ENCODE measurements at places on chromosomes 2 and 18.

GRCh38 chr2:107462181-107462580, 364.5 kb upstream of the RGPD4 start:
- DNase-seq: no peak

DNA sequence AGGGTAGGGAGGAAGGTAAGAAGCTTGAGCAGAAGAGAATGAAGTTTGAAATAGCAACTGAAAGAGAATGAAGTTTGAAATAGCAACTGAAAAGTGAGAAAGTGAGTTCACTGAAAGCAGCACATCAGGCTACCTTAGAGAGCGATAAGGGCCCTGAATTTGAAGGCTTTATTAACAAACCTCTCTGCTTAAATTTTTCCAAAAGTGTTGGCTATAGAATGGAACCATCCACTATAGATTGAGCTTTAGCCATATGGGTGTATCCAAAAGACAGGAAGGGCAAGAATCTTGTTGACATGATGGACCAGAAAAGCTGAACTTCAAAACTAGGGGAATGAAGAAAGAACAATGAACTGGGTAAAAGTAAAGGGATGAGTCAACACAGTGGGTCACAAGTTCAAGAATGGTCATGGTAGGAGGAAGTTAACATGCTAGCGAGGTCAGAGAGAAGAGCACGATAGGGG, 122.5 kb downstream of the ASXL3 start:
- no peak for DNase-seq

DNA sequence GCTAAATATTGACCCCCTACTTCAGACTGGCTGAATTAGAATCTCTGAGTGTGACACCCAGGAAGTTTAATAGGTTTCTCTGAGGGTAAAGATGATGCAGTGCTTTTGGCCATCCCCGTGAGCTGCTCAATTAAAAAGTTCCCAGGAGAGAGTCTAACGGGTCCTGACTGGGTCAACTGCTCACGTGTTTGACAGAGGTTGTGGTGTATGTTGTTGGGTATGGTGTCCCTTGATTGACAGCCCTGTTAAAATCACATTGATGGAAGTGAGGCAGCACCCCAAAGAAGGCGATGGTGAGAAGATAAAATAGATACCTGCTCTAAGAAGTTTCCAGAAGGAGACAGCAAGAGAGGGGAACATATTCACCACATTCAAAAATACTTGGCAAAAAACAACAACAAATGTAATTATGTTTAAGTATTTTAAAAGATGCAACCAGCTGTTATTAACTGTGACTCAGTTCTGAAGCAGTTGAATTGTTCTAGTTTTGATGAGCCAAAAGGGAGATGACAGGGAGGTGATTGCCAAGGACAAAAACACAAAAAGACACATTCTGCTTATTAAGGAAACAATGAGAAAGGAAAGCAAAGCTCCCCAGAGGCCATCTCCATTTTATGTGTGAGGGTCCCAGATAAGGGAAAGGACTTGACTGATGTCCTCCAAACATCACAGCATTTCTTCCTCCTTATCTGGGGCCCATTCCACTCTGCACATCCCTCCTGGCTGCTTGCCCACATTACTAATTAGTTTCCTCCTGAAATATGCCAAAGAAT, 11.5 kb upstream of the GMCL1 start:
- DNase-seq: no peak

- DNase-seq: peak; percentile 19
Observed at GRCh38 chr2:100320547-100321178, 1.6 kb downstream of the LONRF2 start.

DNA sequence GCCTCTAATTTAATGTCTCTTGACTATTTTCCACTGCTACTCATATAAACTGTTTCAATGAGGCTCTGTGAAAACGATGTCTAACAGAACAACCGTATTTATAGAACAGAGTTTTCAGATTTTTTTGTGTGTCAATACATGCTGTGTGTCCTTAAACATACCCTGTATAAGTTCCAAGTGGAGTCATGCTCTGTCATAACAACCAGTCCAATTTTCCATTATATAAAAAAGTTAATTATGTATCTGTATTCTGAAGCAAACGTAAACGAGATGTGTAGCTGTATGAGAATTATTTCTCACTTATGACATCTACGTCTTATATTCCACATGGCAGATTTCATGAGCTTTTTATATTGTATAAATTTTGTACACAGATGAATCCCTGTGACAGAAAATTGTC, 13.9 kb upstream of the GULP1 start:
- DNase-seq: no peak

GRCh38 chr2:8575038-8575833, 106.6 kb upstream of the ID2 start:
- peak; percentile 77 for DNase-seq

- DNase-seq: no peak
Observed at GRCh38 chr2:216302981-216303676, 69.2 kb downstream of the MARCHF4 start.

DNA sequence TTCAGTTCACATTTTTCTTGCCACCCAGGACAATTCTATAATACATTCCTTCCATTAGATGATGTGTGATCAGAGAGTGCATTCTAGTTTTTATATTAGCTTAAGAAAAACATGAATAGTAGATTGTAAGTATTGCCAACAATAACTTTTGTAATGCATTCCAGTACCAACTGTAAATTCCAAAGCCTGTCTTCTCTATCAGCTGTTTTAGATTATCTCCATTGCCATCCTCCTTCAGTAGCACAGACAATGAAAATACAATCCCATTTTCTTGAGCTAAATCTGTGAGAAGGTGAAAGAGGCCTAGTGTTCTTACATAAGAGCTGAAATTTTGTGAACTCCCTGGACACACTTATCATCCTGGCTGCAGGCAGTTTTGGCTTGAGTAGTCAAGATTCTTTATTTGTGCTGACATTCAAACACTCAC, 103.9 kb downstream of the CCBE1 start:
- no peak for DNase-seq

- DNase-seq: peak; percentile 96
Observed at GRCh38 chr18:3297025-3297984, 35.4 kb downstream of the MYL12B start.

GRCh38 chr18:6557057-6557769, 142.5 kb upstream of the L3MBTL4 start:
- DNase-seq: peak; percentile 33

DNA sequence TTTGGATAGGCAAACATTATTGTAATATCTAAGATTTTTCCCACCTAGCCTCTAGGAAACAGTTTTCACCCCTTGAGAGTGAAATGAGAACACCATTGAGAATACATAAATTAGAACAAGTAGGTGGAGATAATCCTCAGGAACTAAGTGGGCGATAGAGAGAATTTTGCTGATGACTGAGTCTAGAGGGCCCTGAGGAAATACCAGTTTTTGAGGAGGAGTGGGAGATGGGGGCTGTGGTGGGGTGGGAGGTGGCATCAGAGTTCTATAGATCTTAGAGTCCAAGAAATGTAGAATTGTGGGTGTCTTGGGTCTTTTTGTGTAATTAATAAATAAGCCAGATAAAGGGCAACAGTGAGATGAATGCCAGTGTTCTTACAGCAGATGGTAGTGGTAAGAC, 11.8 kb downstream of the NCAPH start:
- no peak for DNase-seq

GRCh38 chr2:85436836-85437487, 18.4 kb downstream of the SH2D6 start:
- DNase-seq: no peak

GRCh38 chr18:64519201-64519600, 370.3 kb upstream of the LINC00305 start:
- no peak for DNase-seq

GRCh38 chr2:130874512-130874911, 37.8 kb downstream of the ARHGEF4 start:
- DNase-seq: no peak

DNA sequence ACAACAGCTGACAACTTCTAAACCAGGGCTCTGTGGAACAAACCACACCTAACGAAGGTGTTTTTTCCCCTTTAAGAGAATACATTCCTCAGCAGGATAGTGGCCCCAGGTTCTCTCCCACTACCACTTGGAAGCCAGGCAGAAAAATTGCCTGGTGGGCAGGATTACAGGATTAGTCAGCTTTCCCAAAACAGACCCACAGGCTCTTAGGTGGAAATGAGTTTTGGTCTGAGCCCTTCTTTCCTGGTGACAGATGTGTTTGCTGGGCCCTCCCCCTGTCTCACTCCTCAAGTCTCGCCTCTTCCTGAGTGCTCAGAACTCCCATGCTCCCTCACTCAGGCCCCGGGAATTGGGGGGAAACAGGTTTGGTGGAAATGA, 139.4 kb upstream of the HAAO start:
- DNase-seq: no peak

DNA sequence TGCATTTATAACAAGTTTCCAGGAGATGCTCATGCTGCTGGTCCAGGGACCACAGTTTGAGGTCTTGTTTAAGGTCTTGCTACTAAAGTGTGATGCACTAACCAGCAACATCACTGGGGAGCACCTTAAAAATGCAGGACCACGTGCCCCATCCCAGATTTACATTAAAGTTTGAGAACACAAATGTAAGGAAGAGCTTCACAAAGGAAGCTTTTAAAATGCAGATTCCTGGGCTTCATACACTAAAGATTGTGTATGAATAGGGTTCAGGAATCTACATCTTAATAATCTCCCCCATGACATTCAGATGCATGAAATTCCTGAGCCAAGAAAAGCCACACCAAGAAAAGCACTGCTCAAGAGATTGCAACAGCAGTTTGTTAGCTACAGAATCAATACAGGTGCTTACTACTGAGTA, 235.3 kb upstream of the TANK start:
- DNase-seq: no peak

DNA sequence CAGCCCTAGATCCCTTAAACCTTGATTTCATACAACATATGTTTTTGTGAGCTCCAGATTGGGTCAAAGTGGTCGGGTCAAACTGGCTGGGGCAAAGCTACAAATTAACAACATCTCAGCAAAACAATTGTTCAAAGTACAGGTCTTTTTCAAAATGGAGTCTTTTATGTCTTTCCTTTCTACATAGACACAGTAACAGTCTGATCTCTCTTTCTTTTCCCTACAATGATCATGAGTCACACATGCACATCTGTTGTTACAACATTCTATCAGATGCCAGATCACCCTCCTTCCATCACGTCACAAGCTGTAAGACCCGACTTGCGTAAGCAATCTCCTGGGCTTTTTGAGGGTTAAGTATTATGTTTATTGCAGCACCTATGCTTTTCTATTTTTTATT, 55.1 kb downstream of the RHOB start:
- no peak for DNase-seq

GRCh38 chr2:217751952-217752351, 250.8 kb downstream of the TNS1 start:
- no peak for DNase-seq

DNA sequence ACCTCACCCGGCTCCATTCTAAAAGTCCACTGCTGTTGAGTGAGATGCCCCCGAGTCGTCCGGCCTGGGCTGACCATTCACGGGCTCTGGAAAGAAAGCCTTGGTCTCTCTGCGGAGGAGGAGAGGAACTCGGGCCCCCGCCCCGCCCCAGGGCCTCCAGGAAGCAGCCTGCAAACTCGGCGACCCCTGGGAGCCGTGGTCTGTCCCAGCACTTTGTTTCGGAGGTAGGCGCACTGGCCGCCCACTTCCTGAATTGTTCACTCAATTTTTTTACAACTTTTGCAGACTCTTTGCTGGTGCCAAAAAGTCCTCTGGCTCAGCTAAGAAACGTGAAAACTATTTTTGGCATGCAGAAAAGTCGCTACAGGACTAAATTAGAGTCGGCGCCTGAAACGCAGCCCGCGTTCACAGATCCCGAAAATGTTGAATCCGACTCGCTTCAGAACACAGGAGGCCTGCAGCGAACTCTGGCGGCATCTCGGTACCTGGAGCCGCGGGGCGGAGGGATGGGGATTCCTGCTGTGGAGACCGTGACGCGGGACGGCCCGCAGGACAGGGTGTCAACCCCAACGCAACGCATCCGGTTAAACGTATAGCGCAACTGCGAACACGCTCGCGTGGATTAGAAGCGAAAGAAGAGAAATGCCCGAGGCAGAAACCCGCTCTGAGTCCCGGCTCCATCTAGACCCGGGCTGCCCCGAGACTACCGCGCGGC, 1.5 kb downstream of the PXDN start:
- peak; percentile 96 for DNase-seq

DNA sequence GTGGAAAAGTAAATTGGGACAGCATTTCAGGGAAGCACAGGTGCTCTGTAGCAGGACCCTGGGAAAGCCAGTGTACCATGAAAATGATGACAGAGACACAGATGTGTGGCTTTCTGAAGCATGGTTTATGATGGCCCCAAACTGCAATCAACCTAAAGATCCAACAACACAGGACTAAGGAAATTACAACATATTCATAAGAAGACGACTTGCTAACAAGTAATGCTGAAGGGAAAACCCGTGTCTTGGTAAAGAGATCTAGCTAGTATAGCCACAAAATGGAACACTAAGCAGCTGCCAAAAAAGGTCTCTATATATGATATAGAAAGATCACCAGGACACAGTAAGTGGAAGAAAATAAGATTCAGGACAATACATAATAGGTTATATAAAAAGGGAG, 53.2 kb downstream of the UXS1 start:
- no peak for DNase-seq

GRCh38 chr18:785242-785641, 26.8 kb downstream of the YES1 start:
- no peak for DNase-seq

GRCh38 chr2:157363612-157364101, 38.0 kb upstream of the ERMN start:
- no peak for DNase-seq

DNA sequence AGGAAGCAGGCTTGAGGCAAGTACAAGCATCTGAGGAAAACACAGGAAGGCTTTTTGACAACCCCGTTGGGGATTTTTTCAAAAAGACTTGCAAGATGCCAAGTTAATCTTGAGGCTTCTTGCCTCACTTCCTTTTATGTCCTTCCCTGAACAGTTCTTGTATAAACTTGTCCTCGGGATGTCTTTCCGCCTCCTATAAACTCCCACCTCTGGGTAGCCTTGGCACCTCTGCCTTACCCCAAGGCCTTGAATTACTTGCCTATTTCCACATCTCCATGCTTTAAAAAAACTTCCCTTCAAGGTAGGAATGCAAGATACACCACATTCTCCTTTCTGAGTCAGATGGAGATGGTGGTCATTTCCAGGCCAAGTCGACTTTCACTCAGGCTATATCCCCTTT, 106.4 kb upstream of the RBBP8 start:
- no peak for DNase-seq

GRCh38 chr18:33161131-33161530, 279.4 kb downstream of the CCDC178 start:
- no peak for DNase-seq

GRCh38 chr2:72367530-72368225, 220.0 kb upstream of the CYP26B1 start:
- DNase-seq: no peak

DNA sequence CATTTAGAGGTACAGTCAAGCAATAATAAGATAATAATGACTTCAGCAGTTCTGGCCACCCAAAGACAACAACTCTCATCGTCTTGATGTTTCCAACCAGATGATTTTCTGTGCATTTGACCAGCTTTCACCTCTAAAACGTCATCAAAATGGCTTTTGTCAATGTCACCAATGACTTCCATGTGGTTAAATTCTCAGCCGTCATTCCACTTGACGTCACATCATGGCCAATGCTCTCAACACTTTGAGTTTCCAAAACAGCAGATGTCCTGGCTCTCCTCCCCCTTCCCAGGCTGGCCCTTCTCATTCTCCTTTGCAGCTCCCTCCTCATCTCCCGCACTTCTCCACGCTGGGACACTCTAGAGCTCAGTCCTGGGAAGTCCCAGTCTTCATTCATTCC, 258.3 kb downstream of the BCL2 start:
- no peak for DNase-seq
